ENCODE measurements at places on chromosomes 3 and 15.
A peak's percentile ranks its signal among the peaks of the same experiment; 100 is the strongest.

DNA sequence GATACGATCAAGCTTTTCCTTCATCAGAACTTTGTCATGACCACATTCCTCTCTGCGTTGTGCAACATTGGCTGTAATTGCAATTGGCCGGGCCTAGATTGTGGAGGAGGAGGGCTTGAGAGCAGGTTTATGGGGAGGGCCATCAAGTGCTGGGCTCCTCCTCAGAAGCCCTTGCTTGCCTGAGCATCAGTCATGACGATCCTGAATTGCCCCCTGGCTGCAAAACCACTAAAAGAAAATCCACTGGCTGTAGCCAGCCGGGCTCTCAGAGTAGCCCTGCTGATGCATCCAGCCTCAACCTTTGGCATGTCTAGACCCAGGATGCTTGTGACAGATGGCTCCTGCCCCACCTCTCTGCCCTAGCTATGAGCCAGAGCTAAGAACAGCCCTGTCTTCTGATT lies 13.4 kb upstream of the TRH start:
- DNase-seq = no peak

DNA sequence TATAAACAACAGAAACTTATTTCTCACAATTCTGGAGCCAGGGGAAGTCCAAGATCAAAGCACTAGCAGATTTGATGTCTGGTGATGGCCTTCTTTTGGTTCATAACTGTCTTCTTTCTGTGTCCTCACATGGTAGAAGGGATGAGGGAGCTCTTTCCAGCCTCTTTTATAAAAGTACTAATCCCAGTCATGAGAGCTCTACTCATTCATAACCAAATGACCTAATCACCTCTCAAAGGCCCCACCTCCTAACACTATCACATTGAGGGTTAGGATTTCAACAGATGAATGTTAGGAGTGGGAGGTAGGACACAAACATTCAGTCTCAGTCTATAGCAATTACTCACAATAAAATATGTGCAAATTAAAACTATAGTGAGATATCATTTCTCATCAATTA lies 50.1 kb upstream of the UBE2E2 start:
- no peak for DNase-seq

DNA sequence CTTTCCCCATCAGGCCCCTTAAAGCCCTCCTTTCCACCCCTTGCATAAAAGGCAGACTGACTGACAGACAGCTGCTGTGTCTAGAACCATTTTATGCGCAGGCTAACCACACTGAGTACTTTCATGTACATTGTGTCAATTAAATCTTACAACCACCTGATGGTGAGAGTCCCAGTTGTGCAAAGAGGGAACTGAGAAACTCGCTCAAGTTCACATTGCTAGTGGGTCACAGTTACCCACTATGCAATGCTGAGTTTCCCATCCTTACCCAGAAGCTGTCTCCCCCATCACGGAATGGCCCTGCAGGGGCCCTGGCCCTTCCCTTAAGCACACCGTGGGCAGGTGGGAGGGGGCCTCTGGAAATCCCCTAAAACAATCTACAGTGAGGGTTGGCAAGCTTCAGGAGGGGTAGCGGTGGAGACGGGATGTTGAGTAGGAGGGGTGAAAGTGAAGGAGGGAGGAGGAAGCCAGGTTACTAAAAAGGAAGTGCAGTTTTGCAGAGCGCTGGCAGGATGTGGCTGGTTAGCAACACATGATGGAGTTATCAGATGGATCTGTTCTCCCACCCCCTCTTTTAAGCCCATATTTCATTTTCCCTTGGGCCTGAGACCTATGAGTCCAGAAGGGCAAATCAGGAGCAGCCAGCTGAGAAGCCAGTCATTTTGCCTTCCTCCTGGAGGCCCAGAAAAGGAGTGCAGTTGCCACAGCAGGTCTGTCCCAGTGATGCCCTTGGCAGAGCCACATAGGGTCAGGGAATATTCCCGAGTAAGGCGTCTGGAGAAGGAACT lies 30.0 kb downstream of the STARD5 start:
- peak; percentile 46 for DNase-seq

DNA sequence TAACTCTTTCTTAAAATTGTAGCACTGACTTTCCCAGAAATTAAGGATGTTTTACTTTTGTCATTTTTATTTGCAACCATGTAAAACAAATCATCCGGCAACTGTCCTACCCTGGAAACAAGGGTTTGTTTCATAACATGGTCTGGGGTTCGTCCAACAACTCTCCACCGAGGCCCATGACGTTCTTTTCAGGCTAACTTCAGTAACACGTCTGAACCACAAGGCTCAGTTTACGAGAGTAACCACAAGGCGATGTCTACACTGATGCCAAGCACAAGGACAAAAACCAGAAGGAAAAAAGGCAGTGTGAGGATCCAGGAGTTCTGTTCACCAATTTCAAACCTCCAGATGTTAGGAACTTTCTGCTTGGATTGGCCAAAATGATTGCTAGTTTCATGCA lies 546.1 kb downstream of the NTRK3 start:
- DNase-seq = no peak

DNA sequence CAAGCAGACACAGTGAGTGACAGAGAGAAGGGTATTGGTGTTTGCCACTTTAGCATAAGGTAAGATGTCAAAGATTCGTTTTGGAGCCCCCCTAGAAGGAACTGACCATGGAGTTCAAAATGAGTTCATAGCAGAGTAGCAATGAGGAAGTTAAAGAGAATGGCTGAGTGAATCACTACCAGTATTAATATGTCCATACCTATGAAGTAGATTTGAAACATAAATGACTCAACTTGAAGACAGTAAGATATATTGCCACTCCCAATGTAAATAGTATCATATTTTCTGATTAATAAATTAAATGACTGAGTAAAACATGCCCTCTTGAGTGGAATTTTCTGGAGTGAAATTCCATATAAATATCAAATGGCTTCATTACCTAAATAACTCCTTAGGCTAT lies 675.1 kb downstream of the NLGN1 start:
- DNase-seq = no peak

- no peak for DNase-seq
These were observed 18.6 kb downstream of the ACOX2 start for GRCh38 chr3:58518291-58518789.

- DNase-seq = peak; percentile 57
These were observed at the start of gene ZDHHC23 for GRCh38 chr3:113947372-113948014. Gene ZDHHC23 (plus strand): TSS chr3:113948013. CDS start chr3:113948803, 790 bp downstream.

All from stimulated activated CD4-positive, alpha-beta T cell treated with anti-CD3 and anti-CD28 coated beads, Interleukin-15, amount 100 ng/mL, for 1 hour (primary cell).